Activated CD4-positive, alpha-beta T cell treated with anti-CD3 and anti-CD28 coated beads, Interleukin-2, amount 10 ng/mL, durations not matched to agents 7 days and 5 days (primary cell): ENCODE measurements at places on chromosomes 7 and 10.

DNA sequence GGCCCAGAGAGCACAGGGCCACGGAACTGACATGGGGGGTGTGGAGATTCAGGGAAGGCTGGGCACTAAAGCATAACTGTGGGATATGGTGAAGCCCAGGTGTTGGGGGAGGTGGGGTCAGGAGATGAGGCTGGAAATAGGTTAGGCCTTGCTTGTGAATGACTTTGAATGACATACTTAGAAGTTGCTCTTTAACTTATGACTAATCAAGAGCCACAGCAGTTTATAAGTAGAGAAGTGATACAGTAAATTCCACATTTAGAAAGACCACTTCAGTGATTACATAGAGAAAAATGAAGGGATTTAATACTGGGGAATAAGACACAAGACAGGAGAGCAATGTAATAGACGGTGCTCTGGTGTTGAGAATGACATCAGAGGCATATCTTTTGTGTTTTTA, 120.8 kb upstream of the SEC61G start:
- DNase-seq: no peak

DNA sequence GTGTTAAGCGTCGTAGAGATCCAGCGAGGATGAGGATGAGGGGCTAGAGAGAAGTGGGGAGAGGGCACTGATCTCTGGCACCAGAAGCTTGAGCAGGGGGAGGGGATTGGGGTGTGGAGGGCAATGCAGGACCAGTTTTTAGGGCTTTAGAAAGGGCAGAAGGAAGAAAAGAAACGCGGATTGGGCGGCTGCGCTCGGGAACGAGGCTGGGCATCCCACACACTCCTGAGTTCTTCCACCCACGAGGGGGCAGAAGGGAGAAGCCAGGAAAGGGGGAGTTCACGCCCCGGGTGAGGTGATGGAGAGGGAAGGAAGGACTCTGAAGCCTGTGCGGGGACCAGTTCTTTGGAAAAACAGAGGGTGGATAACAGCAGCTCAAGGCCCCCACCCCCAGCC, 6.1 kb upstream of the VGF start:
- no peak for DNase-seq

- DNase-seq: no peak
These were observed 39.9 kb upstream of the AGK start for GRCh38 chr7:141511316-141511675.

- DNase-seq: no peak
These were observed 223.2 kb downstream of the MAD1L1 start for GRCh38 chr7:2009541-2010001.

DNA sequence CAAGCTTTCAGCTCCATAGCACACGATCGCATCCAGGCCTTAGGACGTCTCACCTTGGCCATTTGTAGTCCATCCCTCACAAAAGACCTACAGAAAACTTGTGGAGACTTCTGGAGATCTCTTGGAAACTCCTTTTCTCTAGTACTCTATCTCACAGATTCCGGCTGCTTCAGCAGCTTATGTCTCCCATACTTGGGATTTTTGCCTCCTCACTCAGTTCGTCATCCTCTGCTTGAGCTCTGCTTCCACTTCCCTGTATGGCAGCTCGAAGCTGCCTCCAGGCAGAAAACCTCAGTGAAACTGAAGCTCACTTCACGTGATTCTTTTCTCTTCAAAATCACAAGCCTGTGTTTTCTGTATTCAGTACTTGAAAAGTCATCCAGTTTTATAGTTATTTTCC, 178.7 kb upstream of the GDF10 start:
- no peak for DNase-seq

- no peak for DNase-seq
These were observed 381.6 kb downstream of the PARD3 start for GRCh38 chr10:34433241-34434076.

DNA sequence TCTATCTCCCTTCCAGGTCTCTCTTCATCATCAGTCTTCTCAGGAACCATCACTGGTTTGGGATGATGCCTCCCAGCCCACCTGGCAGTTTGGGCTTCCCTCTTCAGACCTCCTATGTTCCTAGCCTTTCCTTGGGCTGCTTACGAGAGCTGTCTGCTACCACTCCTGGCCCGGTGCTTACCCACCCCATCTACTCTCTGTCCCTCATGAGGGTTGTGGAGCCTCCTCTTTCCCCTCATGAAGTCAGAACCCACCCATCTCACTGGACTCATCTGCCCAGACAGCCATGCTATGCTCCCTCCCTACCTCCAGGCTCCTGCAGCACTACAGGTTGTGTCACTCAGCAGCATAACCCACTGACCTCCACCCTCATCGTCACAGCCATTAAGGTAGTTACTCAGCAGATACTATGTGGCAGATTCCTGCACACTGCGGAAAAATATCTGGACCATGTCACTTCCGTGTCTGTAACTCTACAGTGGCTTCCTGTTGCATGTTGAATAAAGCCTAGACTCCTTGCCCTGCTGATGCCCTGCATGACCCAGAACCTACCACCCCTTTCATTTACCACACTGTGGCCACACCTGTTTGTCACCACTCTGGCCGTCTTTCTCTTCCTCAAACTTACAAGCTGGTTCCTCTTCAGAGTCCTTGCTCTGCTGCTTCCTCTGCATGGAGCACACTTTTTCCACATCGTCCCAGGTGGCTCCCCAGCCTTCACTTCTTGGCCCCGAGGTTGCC, 2.0 kb downstream of the DBNL start:
- peak; percentile 48 for DNase-seq

DNA sequence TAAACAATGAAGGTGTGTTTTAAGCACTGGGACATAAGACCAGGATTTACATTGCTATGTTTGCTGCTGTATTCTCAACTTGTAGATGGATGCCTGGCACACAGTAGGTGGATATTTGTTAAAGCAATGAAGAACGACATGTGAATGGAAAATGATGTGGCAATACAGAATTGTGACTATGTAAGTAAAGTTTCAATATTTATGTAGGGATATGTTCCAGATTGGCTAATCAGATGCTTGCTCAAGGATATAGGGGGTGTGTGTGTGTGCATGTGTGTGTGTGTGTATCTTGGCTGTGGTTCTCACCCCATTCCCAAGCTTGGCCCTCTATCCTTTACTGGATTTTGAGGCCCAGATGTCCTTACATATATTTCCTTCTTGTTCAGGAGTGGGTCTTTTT, 42.7 kb upstream of the LAMB1 start:
- no peak for DNase-seq

DNA sequence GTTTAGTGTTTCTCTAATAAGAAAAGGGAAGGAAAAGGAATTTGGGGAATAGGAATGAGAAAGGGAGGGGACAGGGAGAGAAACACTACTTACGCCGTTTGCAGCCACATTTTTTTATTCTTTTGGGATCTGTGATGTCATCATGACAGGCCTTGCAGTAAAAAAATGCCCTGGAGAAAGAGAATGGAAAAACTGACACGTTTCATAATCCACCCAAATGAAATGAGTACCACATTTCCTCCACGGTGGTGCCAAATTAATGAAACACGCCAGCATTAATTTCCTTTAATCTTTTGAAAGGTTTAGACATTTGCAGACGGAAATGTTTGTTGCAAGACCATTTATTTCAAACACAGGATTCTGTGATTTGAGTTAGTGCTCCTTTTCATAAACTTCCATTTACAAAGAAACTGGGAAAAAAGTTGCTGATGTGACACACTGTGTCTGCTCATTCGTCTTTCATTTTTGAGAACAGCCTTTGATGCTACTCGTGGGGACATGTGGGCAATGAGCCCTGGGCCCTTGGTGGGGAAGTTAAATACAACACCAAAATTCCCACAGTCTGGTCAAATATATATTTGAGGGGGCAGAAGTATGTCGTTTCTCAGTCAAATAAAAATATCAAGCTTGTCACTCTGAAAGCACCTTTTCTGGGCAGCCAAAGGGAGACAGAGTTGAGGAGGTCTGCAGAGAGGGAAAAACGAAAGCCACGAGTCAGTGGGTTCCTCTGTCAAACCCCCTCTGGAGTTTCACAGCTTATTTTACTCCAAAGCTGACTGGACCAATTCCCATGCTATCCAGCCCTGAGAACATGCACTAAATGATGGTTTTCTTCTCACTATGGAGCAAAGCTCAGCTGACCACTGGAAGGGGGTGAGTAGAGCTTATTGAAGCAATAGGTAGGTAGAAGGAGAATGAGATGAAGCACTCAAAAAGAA, 625.5 kb downstream of the KCNMA1 start:
- DNase-seq: no peak

DNA sequence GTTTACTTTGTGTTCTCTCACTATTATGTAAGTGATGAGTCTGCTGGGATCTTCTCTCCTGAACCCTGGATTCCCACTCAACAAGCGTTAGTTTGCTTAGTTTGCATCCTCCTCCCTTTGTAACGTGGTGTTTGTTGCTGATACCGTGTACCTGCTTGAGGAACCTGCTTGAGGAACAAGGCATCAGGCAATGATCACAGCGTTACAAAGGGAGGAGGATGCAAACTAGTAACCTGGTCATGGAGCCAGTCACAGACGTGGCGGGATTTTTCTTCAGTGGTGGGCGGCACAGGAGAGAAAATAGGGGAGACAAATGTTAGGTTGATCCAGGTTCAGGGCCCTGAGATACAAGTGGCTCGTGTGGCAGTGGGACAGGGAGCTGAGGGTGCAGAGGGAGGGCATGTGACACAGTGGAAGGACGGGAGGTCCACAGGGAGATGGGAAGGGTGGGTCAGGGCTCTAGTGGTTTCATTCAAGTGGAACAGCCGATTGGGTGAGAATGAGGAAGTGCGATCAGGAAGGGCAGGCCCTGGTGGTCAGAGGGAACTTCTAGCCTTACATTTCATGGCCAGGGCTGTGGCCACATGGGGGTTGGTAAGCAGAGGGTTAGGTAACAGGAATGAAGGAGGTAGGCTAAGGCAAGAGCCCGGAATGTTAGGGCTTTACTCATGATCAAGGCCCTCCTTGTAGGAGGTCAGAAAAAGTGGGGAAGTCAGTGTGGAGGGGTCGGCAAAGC, 38.0 kb downstream of the SNX10 start:
- DNase-seq: no peak

GRCh38 chr10:112246-112645, 23.0 kb upstream of the ZMYND11 start:
- no peak for DNase-seq

DNA sequence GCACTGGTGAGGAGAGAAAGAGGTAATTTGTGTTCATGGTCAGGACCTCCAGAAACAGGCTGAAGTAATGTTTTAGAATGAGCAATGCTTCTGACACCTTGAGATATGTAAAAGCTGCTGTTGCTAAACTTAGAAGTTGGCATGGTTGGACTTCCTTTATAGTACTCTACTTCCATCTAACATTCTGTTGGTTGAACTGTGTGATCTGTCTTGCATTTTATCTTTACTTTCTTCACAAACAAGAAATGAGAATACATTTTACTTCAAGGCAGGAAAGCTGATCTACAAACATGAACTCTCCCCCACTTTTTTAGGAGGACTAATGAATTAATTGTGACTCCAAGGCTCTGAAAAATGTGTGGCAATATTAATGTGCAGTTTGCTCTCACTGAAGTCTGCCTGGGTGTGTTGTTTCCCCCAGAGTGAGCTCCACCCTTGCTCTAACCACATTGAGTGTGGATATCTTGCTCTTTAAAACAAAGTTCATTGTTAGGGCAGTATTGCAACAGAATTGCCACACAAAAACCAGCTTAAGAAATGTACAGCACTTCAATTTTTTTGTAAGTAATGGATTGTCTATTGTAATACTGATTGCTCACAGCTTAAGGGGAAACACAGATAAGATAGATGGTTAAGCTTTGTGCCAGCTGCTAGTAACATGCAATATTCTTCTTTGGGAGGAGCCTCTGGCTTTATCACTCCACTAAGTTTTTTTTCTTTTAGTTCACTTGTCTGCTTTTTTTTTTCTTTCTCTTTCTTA, 69.0 kb downstream of the ADD3 start:
- peak; percentile 66 for DNase-seq

DNA sequence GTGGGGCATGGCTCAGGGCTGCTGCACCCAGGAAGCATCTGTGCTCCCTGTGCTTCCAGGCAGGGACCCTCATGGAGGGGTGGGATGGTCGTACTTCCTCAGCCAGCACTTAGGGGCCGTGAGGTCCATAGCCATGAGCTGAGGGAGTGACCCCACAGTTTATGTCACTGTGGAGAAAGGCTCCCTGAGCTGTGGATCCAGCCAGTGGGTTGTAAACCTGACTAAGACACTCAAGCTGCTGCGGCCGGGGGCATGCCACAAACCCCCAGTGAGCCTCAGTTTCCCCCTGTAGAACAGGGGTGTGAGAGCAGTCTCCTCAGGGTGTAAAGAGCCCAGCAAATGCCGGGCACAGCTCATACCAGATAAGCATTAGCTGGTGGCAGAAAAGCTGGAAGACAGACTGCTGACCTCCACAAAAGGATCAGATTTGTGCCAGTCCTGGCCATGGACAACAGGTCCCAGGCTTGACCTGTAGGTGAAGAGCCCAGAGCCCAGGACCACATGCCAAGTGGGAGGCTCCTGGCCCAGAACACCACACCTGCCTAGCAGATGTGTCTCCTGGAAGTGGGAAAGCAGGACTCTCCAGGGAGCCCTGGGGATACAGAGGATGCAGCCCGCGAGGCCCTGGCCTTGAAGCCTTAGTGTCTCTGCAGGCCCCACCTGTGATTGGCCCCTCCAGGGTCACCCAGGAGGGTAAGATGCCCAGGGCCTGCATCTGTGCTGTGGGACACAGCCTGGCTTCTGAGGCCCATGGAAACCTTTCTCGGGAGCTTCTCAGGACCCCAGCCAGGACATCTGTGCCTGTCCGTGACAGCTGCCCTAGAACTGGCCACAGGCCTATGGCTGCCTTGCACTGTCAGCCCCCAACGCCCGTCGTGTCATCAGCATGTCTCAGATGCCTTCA, 78.1 kb upstream of the RET start:
- no peak for DNase-seq

GRCh38 chr7:144820552-144820951, 15.3 kb downstream of the TPK1 start:
- peak; percentile 38 for DNase-seq

DNA sequence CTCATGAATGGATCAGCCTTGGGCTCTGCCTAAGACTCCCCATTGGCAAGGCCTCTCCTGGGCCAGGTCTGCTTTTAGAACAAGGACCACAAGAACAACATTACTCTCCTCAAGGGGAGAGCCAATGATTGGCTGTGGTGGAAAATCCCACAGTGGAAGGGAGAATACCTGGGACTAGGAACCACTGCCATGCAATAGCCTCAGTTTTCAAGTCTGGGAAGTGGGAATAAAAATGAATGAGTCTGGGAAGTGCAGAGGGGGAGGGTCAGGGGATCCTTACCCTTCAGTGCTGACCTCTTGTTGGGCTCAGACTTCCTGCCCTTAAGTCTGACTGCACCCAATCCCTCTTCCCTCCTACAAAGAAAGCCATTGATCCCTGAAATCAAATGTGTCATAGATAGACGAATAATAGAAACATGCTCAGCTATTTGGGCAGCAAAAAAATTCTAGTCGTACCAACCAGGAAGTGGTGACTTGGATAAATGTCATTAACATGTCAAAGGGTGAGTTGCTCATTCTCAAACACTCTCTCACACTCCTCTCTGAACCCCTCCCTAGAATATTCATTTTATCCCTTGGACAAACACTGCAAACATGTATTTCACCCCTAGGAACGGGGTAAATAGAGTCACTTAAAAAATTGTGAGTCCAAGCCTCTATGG, 123.6 kb downstream of the SH3PXD2A start:
- DNase-seq: no peak

DNA sequence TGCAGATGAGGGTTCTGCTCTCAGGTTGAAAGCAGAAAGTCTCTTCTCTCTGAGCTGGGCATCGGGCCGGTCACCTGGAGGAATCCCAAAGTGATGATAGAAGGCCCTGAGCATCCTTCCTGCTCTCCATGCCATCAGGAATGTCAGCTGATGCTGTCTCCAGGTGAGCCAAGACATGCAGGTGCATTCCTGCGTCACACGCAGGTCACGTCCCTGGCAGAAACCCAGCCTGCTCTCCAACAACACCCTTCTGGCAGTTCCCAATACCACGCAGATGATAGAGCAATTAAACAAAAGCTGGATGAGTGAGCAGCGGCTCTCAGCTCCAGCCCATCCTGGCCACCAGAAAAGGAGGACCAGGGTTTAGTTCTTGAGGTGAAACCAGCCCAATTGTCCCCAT, 6.9 kb upstream of the WIPI2 start:
- no peak for DNase-seq
